Right ventricle myocardium inferior (tissue), 1 donor: ENCODE measurements at places on chromosomes 12 and 14. TPM values are rescaled to one million over a fixed set of nuclear protein-coding genes. Genes with fewer than 3 reads are reported as not detected.
A peak's percentile ranks its signal among the peaks of the same experiment; 100 is the strongest.

Gene HCAR2
- 0.46 TPM for total RNA-seq

Gene CCND2
- total RNA-seq, result 214 TPM

Gene BICD1
- 4.2 TPM for total RNA-seq

Gene IFNG-AS1
- not detected for total RNA-seq

Gene OR6C74
- total RNA-seq, result not detected

Gene FGF23
- total RNA-seq, result not detected

Gene KRT6C
- total RNA-seq, result not detected

Gene KRT75
- not detected for total RNA-seq

GRCh38 chr14:73718418-73719251 lies 4.5 kb upstream of the PNMA1 start:
- no peak for DNase-seq

DNA sequence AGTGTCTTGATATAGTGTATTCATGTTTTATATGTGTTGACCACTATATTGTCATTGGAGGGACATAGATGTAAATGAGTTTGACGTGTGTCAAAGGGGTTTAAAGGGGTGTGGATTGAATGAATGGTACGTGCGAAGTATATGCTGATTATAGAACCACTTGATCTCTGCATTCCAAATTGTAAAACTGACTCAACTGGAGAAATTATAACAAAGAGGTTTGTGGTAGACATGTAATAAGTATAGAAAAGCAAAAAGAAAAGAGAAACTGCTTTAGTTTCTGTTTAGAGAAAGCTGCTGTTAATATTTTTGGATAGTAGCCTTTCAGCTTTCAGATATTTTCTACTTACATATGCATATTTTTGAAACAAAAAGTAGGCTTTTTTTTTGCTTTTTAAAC lies 8.9 kb upstream of the MYRFL start:
- DNase-seq, result no peak

- DNase-seq, result peak; percentile 71
Measured at GRCh38 chr14:62117010-62117750, 355.0 kb downstream of the SNAPC1 start.

DNA sequence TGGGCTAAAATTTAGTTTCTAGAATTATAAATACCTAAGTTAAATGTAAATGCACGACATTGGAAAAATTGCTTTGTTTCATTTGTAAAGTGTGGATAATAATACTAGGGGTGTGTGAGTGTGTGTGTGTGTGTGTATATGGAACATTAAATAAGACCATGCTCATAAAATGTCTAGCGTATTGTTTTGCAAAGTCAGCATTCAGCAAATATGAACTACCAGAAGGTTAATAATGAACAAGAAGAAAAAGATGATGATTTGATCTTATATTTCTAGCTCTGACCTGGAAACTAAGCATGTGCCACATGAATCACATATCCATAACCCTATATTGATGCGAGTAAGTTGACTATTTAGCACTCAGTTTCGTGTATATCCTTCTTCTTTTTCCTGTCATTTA lies 44.9 kb upstream of the MDGA2 start:
- DNase-seq, result no peak

GRCh38 chr12:52258335-52258901 lies 16.0 kb upstream of the KRT86 start:
- no peak for DNase-seq

DNA sequence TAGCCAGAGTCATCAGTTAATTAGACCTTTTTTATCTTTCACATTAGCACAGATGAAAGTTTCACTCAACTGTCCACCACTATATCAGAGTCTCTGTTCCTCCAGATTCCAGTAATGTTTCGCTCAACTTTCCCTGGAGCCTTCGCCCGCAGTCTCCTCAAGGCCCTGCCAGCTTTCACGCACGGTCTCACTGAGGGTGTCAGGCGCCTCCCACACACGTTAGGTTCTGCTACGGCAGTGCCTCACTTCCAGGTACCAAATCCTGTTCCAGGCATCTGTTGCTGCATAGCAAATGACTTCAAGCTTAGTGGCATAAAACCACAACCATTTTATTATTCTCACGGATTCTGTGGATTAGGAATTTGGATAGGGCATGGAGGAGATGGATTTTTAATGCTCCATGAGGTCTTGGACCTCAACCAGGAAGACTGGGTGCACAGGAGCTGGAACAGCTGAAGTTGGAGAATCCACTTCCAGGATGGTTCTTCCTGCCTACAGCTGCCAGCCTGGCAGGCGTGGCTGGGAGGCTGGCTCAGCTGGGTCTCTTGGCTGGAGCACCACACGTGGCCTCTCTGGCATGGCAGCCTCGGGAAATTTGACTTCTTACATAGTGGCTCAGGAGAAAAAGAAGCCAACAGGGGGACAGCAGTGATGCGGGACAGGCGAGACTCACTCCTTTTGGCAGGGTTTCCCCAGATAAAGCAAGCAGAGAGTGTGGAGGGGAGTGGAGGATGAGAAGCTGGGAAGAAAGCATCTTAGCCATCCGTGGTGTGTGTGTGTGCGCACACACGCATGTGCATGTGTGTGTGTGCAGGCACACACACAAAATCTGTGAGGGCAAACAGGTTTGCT lies 21.3 kb upstream of the BCDIN3D start:
- DNase-seq, result no peak

DNA sequence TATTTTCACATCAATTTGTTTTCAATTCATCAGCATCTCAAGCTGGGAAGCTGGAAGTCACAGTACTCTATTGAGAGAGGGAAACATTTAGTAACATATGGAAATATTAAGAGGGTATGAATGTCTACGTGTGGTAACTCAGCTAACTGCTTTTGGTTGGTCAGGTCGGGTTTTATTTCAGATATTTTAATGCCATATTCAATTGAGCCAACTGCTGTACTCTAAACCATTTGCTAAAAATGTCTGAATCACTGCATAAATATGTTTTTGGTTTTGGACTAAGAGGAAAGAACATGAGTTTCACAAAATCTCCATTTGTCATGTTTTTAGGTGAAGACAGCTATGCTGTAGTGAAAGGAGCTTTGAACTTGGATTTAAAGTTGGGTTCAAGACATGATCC lies 18.9 kb upstream of the PPFIBP1 start:
- no peak for DNase-seq

- no peak for DNase-seq
Measured at GRCh38 chr14:76768671-76769500, 7.6 kb downstream of the VASH1 start.

DNA sequence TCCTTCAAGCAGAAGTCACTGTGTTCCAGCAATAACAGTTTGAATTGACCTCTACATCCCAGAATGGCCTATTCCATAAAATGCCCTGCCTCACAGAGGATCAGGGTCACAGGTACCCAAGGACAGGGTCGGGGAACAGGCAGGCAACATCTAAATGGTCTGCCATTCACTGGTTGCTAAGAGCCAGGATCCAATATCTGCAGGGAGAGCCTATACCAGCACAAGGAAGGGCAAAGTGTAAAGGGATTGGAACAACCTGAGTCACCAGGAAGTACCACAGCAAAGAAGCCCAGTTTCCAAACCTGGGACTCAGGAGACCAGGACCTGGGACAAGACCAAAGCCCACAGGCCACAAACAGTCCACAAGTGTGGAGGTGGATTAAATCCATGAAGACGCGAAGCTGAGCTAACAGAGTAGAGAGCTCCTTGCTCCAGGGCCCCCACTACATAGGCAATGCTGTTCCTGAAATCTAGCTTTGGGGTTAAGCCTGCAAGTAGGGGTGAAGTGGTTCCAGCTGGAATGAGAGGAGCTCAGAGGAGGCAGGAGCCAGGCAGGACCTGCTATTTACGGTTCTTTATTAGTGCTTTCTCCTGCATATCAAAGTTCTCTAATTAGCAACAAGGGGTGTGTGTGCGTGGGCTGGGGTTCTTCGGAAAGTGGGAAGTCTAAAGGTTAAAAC lies 274.3 kb downstream of the BCL11B start:
- DNase-seq, result no peak

- DNase-seq, result no peak
Measured at GRCh38 chr12:50573271-50573670, 68.5 kb downstream of the DIP2B start.

GRCh38 chr12:112842441-112842840 lies 50.9 kb downstream of the RPH3A start:
- DNase-seq, result no peak

DNA sequence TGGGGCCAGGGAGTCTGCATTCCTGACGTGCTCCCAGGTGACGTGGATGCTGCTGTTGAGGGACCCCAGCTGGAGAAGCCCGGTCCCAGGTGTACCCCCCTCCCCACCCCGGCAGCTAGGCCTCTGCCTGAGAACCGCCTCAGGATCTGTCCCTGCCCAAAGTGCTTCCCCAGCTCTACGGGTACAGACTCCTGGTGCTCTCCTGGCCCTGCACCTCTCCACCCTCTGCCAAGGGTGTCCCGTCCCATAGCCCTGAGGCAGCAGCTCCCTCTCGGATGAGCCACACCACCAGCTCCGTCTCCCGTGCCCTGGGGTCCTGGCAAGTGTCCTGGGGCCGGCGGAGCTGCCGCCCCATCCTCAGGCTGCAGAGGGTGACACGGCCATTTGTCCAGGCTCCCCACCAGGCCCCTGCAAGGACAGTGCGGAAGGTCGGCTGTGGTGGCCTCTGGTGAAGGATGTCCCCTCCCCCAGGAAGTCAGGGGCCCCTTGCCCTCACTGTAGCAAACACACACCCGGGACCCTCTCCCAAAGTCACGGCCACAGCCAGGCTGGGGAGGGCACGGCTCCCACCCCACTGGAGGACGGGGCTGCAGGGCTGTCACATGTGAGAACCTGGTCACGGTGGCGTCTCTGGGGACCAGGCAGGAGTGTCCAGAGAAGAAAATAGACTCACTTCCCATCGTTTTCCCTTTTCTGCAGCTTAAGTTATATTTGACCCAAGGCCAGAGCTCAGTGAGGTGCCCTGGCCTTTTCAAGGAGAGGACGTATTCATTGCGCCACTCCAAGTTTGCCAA lies 74.4 kb upstream of the FBRSL1 start:
- peak; percentile 55 for DNase-seq

DNA sequence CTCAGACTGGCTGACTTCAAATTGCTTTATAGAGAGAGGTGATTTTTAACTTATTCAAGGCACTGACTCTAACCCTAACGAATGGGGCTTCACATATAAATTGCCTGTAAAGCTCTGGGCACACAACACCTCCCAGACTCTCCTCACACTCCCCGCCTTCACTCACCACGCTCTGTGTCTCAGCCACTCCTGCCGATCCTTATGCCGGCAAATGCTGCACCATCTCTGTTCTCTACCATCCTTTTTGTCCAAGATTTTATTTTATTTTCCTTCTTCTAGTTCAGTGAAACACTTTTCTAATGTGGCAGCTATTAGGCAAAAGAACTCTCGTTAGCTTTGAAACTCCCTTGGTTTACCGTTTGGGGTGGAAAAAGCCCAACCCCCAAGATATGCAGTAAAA lies 446.1 kb upstream of the TMEM132C start:
- no peak for DNase-seq

DNA sequence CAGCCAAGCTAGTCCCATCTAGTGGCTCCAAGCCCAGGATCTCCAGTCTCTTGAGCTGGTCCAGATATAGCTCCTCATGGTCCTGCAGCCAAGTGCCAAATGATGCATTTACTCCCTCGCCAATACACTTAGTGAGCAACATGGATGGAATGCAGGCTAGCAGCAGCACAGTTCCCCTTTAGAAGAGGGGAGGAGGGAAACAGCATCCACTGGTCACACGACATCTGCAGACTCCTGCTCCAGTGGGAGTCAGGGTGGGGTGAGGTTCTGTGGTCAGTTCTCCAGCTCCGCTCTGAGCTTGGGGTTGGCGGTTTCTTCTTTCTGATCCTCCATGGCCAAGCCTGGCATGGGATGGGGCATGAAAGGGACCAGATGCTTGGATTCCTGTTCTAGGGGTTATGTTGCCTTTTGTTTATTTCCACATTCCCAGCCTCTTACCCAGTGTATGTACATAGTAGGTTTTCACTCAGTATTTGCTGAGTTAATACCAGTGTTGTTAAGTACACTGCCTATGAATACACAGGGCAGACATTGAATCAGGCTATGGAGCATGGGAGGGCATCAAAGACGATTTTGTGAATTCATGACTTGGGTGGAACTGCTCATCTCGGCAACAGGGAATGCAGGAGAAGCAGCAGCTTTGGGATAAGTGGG lies 57.3 kb downstream of the GALNT16 start:
- no peak for DNase-seq

DNA sequence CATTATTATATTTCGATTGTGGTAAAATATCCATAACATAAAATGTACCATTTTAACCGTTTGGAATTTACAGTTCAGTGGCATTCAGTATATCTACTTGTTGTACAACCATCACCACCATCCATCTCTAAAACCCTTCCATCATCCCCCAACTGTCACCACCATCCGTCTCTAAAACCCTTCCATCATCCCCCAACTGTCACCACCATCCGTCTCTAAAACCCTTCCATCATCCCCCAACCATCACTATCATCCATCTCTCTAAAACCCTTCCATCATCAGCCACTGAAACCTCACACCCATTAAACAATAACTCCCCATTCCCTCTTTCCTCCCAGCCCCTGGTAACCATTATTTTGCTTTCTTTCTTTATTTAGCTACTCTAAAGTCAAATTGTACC lies 144.2 kb upstream of the EEA1 start:
- DNase-seq, result no peak

- no peak for DNase-seq
Measured at GRCh38 chr12:81081726-81082125, 3.8 kb downstream of the ACSS3 start.

- DNase-seq, result no peak
Measured at GRCh38 chr14:34124585-34124984, 173.7 kb upstream of the EGLN3 start.

- no peak for DNase-seq
Measured at GRCh38 chr14:100176811-100177327, 17.4 kb upstream of the DEGS2 start.

DNA sequence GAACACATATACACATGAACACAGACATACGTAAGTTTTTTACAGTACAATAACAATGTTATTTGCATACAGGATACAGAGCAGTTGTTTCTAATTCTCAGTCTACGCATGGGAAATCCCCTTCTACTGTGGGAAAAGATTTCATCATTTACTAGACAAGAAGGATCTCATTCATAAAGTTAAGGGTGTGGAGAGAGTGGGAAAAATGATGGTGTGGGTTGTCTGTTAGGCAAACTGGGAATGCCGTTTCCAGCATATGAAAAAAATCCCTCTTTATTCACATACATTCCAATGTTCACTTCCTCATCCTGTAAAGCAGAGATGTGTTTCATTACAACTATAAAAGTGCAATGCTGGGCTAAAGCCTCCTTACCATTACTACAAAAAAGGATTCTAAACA lies 120.9 kb downstream of the SINHCAF start:
- no peak for DNase-seq

- no peak for DNase-seq
Measured at GRCh38 chr14:59619061-59619460, 42.4 kb upstream of the CCDC175 start.

DNA sequence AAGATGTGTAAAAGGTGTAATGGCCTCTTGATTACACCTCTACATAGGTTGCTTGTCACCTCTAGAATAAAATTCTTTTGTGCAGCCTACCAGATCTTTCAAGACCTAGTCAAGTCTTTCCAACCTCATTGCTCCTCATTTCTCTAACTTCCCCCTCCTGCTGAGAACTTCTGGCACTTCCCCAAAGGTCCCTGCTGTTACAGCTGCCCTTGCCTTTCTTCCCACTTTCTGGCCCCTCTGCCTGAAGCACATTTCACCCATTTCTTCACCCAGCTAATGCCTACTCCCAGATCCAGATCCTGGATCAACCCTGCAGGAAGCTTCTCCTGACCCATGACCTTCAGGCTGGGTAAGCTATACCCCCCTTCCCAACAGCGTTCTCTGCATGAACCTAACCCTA lies 1.5 kb downstream of the TSHR start:
- no peak for DNase-seq

- DNase-seq, result peak; percentile 84
Measured at GRCh38 chr14:104436047-104436591, 143.4 kb upstream of the C14orf180 start.
